ENCODE measurements at places on chromosomes 13 and 19. TPM values are rescaled to one million over a fixed set of nuclear protein-coding genes. Genes with fewer than 3 reads are reported as not detected.

DNA sequence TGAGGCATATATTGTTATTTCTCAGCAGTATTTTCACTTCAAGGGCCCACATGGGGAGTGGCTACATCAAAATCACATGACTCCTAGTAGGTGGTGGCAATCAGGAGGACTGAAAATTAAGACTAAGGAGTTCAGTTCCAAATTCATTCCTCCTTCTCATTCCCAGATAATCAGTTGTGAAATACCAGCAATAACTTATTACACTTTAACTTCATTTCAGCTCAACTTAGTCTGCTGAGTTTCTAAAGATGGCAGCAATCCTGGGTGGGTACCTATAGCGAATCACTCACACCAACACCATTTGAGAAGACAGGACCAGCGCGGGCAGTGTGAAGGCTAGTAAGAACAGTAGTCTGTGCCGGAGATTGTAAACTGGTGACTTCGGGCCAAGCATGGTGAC, 63.9 kb upstream of the SLC10A2 start:
- DNase-seq: no peak

GRCh38 chr13:66378894-66379293, 851.2 kb downstream of the PCDH9 start:
- peak; percentile 51 for DNase-seq

GRCh38 chr19:13557756-13558398, 51.6 kb upstream of the CACNA1A start:
- DNase-seq: no peak

DNA sequence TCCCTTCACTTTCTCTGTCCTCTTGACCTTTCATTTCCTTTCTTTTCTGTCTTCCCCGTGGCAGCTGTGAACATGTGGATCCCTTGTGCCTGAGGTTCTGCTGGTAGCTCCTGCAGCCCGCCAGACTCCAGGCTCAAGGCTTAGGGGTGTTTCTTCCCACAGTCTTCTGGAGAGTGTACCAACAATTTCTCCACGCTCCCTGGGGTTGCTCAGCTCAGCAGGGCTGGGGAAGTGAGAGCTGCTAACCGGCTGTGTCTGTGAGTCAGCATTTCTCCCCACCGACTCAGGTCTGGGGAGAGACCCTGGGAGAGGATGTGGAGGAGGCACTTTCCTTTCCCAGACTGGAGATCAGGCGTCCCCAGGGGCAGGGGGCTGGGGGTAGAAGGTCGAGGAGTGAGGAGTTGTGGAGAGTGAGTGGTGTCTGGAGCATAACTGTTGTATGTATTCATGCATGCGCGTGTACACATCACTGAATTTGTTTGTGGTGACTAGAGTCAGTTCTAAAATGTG, 193.6 kb downstream of the KCNRG start:
- peak; percentile 75 for DNase-seq

DNA sequence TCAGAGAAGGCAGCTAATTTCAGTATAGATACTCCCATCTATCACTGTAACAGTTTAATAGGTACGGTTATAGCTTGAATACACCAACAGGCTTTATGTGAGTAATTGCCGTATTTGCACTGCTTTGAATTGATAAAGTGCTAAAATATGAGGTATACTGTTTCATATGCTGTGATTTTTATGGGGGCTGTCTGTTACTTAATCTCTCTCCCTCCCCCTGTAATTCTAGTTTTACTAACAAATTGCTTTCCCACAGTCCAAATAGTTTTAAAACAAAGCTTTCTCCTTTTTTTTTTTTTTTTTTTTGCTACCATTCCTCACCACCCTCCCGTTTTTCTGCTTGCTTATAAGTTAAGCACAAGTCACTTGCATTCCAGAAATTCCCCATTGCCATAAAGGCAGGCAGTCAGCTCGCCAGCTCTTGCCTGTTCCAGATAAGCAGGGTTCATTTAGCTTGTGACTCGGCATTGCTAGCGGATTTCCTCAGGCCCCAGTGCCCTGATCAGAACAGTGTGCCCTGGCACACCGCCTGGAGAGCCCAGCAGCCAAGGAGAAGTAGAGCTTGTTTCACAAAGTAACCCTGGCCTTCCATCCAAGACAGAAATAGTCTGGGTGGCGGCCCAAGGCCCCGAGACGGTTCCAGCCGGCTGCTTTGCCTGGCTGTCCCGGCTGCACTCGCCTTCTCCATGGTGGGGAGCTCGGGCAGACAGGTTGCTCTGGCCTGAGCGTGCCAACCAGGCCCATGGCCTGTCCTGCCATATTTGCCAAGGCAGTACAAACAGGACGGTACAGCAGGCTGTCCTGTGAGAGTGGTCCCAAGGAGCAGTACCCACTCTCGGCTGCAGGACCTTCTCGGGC, 43.5 kb upstream of the NPAS1 start:
- DNase-seq: peak; percentile 82

GRCh38 chr13:38686577-38687245, at the start of gene FREM2:
TSS of gene FREM2 (plus strand) at chr13:38687077. CDS start at chr13:38687345, 268 bp downstream.
- DNase-seq: no peak

DNA sequence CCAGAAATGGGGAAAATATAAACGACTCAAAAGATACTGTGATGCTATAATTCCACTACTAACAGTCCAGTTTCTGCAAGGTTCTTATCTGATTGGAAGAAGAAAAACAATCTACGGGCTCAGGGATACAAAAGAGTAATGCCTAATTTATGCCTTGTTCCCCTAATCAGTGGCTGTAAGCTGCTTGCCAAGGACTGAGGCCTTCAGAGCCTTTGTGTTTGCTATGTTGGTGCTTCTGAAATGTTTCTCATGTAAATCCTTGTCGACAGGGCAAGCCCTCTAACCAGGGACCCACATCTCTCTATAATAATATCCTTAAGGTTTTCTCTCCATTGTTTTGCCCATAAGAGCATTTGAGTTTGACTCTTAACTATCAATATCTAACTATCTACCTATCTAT, 89.7 kb upstream of the CLDN10 start:
- DNase-seq: no peak

DNA sequence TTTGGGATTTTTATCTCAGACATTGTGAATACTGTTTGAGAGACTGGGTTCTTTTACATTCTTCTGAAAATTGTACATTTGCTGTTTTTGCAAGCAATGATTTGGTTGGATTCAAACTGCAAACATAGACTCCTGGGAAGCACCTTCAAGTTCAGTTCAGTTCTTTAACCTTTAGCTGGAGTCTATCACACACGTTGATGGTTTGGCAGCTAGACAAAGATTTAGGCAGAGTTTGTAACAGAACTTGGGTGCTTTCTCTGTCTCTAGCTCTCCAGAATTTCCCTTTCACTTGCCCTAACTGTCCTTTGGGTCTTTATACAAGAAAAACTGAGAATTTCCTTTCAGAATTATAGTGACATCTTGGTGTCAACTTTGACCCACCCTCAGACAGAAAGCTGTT, 556.6 kb downstream of the DIAPH3 start:
- no peak for DNase-seq

- DNase-seq: no peak
These were observed 118.1 kb upstream of the FNDC3A start for GRCh38 chr13:48857576-48857975.

GRCh38 chr13:112001571-112001970, 65.4 kb upstream of the SOX1 start:
- no peak for DNase-seq

DNA sequence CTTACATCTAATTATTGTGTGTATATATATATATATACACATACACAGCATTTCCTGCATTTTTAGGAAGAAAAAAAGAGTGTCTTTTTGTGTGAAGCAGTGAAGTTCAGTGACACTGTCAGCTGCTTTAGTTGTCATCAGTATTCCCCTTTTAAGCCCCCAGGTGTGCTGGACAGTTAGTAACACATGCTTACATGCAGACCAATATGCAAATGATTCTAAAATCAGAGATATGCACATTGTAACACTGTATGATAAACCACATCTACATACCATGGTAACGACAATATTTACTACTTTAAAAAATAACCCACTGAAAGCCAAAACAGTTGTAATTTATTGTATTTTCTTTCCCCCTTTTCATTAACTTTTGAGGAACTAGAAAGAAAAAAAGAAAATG, 16.8 kb downstream of the LHFPL6 start:
- no peak for DNase-seq

- no peak for DNase-seq
These were observed 80.8 kb downstream of the SCGB2B2 start for GRCh38 chr19:34596115-34596514.

- DNase-seq: peak; percentile 21
These were observed 18.5 kb downstream of the RNASEH2B start for GRCh38 chr13:50928102-50928501.

DNA sequence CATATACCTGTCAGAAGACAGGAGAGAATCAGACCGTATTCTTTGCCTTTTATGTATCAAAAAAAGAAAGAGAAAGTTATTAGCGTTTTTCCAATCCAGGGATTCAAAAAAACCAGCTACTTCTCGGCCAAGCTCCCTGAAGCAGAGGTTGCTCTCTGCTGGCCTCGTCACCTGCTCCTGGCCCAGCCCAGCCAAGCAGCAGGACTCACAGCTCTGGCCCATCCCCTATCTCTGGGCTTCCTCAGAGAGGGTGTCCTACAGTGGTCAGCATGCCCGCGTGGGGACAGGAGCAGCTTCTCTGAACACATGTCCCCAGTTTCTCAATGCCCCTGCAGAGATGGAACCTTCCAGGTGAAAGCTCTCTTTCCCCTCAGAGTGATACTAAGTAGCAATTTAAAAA, 209.0 kb downstream of the URI1 start:
- no peak for DNase-seq

- DNase-seq: no peak
These were observed 209.1 kb downstream of the DIAPH3 start for GRCh38 chr13:59954601-59955000.

DNA sequence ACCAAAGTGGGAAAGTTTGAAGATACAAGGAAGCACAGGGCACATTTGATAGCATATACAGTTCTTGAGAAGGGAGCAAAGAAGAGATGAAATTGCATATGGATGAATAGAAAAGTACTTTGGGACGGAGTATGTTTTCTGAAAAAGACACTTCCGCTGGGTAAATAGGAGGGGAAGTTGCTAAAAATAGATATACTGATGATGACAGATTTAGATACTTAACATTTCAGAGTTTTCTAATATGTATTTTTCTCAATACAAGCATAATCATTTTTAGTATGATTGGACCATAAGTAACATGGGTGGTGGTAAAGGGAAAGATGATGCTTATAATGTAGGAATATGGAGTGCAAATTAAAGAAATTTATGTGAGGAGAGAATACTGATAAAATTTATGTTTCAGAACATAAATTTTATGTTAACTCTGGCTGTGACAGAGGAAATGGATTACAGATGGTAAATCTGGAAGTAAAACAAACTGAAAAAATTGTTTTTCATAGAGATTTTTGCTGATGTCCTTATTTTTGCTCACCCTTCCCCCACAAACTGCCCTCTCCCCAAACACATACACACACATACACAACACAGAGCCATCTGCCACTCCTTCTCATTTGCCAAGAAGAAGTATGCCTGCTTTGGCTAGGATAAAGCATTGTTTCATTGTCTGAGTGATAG, 583.9 kb upstream of the MIR17HG start:
- peak; percentile 29 for DNase-seq

GRCh38 chr13:111484141-111484925, 163.9 kb downstream of the TEX29 start:
- no peak for DNase-seq

DNA sequence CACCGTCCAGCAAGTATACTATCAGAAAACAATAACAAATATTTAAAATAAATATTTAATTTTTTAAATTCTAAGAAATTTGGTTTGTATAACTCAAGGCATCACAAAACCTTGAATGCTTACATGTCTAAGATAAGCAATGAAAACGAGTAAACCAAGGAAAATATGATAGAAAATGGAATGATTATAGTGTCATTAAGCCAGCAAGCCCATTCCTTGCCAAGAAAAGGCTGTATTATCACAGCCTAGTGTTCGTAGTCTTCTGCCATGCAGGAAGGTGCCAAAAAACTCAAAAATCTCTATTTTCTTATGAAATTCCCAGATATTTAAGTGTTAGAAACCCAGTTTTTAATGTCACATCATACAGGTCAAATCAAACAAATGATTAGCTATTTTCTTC, 136.4 kb downstream of the STOML3 start:
- no peak for DNase-seq

DNA sequence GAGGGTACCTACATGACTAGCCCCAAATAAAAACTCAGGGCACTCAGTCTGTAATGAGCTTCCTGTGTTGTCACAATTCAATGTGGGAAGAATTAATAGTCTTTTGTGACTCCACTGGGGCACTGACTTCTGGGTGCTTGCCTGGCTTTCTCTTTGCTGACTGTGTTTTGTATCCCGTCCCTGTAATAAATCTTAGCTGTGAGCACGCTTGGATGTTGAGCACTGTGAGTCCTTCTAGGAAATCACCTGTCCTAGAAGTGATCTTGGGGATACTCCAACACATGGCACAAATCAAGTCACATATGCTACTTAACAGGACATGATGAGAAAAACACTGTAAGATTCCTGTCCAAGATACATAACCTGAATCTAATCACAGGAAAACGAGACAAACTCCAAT, 83.0 kb downstream of the USP12 start:
- DNase-seq: no peak

GRCh38 chr19:10923260-10924112, 5.0 kb downstream of the YIPF2 start:
- DNase-seq: no peak

PVR gene
- 18.8 TPM for total RNA-seq

SPACA4 gene
- total RNA-seq: 0.20 TPM

VSTM2B gene
- not detected for total RNA-seq

PNMA8A gene
- 17.3 TPM for total RNA-seq

C19orf85 gene
- not detected for total RNA-seq

UHRF1 gene
- 14.5 TPM for total RNA-seq

GIPC3 gene
- 0.20 TPM for total RNA-seq

PGLYRP2 gene
- 1.1 TPM for total RNA-seq

CEACAM19 gene
- total RNA-seq: 3.4 TPM

DOCK9 gene
- 89.1 TPM for total RNA-seq

ITGBL1 gene
- 5.0 TPM for total RNA-seq

PALM gene
- 25.4 TPM for total RNA-seq

LILRA2 gene
- 1.1 TPM for total RNA-seq

ZNF17 gene
- total RNA-seq: 14.7 TPM

WDR87 gene
- total RNA-seq: not detected

KCNN1 gene
- total RNA-seq: 2.2 TPM

FXYD1 gene
- total RNA-seq: 17.4 TPM

CYP2F1 gene
- total RNA-seq: not detected

ZNF98 gene
- 3.7 TPM for total RNA-seq

PLK5 gene
- total RNA-seq: 0.10 TPM

KCNN4 gene
- 3.5 TPM for total RNA-seq

SLC6A16 gene
- total RNA-seq: 0.20 TPM

CTXN1 gene
- total RNA-seq: 1.4 TPM

All from skin of body (tissue), 3 donors.